ENCODE measurements at places on chromosomes 5 and 9. TPM values are rescaled to one million over a fixed set of nuclear protein-coding genes. Genes with fewer than 3 reads are reported as not detected.

- no peak for DNase-seq
Measured at GRCh38 chr9:69165581-69165980, 8.5 kb upstream of the TJP2 start.

GRCh38 chr9:113183956-113184488, 33.2 kb downstream of the SLC31A2 start:
- DNase-seq = no peak

DNA sequence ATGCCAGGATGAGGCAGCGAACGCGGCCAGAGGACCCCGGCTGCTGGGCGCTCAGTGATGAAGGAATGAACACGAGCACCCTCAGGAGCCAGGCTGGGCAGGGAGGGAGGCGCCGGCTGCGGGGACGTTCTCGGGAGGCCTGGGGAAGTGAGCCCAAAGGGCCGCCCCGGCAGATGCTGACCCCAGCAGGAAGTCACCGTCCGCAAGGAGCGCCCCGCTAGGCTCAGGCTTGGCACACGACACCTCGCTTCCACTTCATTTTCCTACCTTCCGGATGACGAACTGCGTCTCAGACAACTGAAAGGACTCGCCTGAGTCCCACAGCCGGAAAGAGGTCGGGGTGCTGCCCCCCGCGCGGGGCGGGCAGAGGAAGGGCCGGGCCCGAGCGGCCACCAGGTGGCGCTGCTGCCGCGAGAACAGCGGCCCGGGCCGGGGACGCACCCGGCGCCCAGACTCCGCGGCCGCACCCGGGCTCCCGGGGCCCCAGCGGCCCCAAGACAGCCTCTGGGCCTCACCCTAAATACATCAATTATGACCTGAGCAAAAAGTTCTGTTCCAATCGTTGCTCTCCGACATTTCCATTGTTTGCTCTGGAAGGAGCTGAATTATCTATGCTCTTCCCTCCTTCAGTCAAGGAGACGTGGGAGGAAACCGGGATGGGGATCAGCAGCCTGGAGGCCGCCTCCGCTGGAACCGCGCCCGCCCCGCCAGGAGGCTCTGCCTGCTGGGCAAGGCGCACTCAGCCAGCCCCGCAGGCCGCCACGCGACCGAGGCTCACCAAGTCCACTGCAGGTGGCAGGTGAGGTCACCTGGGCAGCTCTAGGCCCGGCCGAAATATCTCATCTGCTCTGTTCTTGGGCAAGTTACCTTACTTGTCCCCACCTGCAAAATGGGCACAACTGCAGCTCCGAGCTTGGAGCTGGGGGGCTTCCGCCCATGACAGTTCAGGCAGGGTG, 107.0 kb downstream of the ZNF354C start:
- peak; percentile 84 for DNase-seq

DNA sequence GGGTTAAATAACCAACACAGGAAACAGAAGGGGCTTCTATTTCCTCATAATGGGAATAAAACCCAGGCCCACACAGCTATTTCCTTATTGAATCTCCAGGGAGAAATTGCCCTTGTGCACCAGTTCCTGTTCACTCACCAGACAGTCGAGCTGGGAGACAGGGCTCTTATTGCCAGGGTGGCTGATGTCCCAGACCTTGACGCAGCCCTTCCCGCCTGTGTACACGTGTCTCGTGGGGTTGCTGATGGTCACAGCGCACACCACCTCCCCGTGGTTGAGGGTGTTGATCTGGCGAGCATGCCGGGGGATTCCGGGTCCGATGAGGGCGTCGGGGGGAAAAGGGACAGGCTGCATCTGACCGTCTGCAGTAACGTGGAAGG, 96.5 kb downstream of the TLE1 start:
- DNase-seq = peak; percentile 90

Gene HCN1
- not detected for total RNA-seq

Gene SEMA4D
- 10.0 TPM for total RNA-seq

Gene TTC39B
- total RNA-seq = 30.1 TPM

Measured in posterior vena cava (tissue), 2 donors.